ENCODE measurements at places on chromosomes 2 and 18.

- no peak for DNase-seq
Measured at GRCh38 chr18:75418293-75419005, 9.1 kb downstream of the SMIM21 start.

DNA sequence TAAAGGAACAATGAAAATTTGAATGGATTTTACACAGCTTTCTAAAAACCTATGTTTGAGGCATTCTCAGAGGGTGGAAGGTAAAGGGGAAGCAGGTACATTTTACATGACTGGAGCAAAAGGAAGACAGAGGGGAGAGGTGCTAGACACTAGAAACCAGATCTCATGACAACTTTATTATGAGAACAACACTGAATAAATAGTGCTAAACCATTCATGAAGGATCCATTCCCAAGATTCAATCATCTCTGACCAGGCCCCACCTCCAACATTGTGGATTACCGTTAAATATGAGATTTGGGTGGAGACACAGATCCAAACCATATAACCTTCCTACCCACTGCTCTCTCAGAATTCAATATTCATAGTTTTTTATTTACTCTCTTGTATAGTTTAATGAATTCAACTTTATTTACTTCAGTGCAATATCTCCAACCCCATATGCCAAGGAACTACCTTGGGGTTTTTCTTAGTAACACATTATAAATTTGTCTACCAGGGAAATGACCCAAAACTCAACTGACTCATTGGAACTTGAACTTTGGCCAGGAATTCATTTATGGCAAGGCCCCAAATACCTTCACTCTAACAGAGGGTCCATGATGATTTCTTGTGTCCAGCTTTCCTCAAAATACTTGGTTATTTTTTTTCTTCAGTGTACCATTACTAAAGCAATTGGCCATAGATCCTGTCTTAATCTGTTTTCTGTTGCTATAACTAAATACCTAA, 317.8 kb downstream of the GULP1 start:
- no peak for DNase-seq

DNA sequence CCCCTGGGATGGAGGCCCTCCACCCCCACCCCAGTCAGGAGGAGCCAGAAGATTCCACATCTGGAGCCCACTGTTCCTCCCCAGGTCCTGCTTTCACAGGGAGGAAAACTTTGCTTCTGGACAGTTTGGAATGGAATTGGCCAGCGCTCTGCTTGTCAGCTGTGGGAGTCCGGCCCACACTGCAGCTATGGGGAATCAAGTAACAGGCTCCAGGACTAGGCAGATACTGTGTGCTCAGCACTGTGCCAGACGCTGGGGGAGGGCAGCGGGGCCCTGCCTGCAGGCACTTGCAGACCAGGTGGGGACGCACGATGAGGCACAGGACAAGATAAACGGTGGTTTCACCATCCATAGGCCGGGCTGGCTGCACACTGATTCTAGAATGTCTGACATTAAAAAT, 114.0 kb downstream of the STPG4 start:
- no peak for DNase-seq

GRCh38 chr2:137865954-137866540, 98.2 kb upstream of the HNMT start:
- peak; percentile 0 for DNase-seq

DNA sequence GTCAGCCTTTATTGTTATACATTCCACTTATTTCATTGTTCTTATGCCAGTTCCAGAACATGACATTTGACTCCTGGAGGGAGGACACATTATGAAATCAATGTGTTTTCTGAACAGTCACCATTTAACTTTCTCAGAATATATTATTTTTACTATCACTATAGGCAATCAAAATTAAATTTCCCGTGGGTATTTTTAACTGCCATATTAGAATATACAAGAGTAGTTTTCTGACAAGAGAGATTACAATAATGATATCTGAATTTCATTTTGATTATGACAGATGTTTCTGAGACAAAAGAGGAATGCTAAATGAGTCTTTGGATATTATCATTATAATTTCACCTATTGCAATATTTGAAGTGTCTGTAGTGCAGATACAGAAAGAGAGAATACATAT, 64.4 kb upstream of the FSIP2 start:
- DNase-seq = no peak

DNA sequence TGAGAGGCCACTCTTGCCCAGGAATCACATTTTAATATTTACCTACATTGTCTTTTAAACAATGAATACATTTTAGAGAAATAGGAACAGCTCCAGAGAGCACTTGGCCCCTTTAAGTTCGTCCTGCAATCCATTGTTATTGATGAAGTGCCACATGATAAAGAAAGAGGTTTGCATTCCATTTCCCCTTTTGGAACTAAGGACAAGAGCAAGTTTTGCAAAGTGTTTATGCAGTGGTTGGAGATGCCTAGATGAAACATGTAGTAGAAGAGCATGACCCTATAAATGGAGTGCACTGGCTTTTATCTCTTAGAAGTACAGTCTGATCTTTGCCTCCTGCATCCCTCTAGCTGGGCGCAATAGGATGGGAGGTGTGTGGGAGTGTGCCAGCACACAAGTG, 118.7 kb upstream of the CNTNAP5 start:
- no peak for DNase-seq

- DNase-seq = no peak
Measured at GRCh38 chr2:27762951-27763906, 8.3 kb upstream of the MRPL33 start.
